ENCODE measurements at places on chromosomes 16 and 17.

DNA sequence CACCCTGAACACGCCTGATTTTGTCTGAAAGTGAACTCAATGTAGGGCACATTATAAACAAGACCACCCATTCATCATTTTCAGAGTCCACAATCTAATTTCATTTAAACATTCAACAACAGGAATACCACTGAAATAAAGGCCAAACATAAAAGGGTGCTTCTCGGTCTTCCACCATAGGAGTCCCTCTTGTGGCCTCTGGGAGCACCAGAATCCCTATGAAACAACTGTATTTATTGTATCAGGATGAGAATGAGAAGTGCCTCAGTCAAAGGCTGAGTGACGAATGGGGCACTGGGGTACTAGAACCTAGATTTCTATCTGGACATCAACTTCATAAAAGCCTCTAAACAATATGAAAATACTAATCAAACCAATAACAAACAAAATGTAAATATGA is 40.4 kb downstream of the NXPH3 start:
- no peak for DNase-seq

GRCh38 chr17:55435408-55435807 is 13.8 kb upstream of the MMD start:
- no peak for DNase-seq

- no peak for DNase-seq
Observed at GRCh38 chr17:48013876-48014594, 23.6 kb downstream of the COPZ2 start.

DNA sequence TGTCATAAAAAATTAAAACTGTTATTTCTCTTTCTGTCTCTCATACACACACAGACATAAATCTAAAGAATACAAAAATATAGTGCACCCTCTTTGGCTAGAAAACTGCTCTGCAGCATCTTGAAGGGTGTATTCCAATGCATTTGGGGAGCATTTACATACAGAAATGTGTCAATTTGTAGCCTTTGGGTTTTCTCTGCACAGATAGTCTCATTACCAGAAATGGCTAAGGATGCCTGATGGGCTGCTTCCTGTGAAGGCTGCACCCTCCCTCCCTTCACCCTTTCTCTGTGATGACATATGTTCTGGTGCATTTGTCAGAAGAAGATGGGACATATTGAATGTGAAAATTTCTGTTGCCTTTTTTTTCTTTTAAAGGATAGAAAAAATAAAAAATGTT is 1239.3 kb downstream of the CDH11 start:
- DNase-seq: no peak

DNA sequence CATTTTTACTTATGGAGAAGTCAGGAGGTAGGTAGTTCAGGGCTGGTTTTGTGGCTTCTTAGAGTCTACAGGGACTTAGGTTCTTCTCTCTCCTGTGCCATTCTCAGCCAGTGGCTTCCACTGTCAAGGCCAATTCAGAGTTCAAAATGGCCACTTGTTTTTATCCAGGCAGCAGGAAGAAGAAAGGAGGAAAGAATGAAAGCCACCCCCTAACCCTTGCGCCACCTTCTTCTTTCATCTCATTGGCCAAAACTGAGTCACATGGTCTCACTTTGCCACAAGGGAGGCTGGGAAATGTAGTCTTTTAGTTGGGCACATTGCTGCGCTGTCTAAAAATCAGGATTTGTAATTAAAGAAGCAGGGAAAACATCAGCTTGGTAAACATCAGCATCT is 60.8 kb upstream of the MED9 start:
- no peak for DNase-seq
